ENCODE measurements at places on chromosomes 13 and 19.

- DNase-seq, result no peak
These were observed at the start of gene HTR2A for GRCh38 chr13:46896341-46897137. Gene HTR2A, minus strand, starts transcription at chr13:46897053. Its CDS starts 1,147 bp downstream, at chr13:46895906.

- no peak for DNase-seq
These were observed 2.2 kb downstream of the MZF1 start for GRCh38 chr19:58570770-58571574.

DNA sequence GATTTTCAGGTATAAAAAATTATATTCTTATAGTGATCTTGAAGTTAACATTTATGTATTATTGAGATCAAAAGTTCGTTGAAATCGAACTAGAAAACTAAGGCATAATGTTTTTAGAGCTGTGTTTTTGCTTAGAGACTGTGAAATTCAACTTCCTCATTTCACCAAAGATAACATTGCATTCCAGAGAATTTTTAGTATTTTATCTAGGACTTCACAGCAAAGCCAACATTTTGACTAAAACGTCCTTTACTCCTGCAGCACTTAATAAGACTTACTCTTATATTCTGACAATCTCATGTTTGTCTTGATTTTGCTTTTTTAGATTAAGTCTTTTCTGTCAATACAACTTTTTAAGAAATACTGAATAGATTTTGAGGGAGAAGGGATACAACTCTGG, 4.7 kb downstream of the KCTD4 start:
- DNase-seq, result no peak

GRCh38 chr19:33071887-33072286, 7.2 kb upstream of the RHPN2 start:
- no peak for DNase-seq

DNA sequence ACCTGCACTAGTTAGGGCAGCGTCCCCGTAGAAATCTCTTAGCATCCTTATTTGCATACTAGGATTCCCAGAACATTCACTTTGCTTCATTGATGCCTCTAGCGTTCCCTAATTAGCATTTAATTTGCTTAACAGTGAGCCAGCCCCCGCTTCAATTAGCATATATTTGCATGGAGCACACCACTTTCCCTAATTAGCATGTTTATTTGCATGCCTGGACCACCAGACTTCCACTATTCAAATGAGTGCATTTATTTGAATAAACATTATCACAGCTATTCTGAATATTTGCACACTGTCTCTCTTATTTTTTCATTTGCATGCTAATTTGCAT, 69.6 kb downstream of the RYR1 start:
- no peak for DNase-seq

Measured in KG1 (cell line).